ENCODE measurements at places on chromosomes 11 and 22.

DNA sequence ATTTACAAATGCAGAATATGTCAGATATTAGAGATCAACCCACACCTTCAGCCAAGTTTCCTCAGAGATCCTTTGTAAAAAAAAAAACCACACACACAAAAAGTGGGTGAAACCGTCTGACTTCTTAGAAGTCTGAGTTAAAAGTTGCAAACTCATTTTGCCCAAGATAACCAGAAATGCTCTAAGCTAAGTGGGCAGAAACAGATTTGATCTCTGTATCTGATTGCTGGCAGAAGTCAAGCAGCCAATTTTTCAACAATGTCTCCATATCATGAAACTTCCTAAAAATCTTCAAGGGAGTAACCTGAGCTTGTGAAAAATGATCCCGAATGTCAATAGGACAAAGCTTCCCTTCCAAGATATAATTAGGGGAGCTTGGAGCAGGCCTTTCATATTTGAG, 28.6 kb upstream of the ATXN10 start:
- no peak for DNase-seq

- DNase-seq, result no peak
Measured at GRCh38 chr11:108534274-108534882, 36.2 kb upstream of the POGLUT3 start.

DNA sequence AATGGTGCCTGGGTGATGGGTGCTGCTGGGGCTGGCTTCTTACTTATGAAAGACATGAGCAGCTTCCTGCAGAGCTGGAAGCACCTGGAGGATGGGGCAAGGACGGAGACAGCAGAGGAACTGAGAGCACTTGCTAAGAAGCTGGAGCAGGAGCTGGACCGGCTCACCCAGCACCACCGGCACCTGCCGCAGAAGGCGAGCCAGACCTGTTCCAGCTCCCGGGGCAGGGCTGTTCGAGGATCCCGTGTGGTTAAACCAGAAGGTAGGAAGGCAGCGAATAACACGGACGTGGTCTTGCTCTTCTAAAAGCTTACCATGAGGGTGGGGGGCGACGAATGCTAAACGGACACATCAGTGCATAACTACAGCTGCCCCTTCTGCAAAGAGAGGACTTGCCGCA, 9.3 kb downstream of the APOL5 start:
- no peak for DNase-seq

GRCh38 chr11:96112192-96113128, 188.6 kb upstream of the MTMR2 start:
- DNase-seq, result no peak

GRCh38 chr11:106828576-106828975, 189.7 kb downstream of the GUCY1A2 start:
- no peak for DNase-seq

DNA sequence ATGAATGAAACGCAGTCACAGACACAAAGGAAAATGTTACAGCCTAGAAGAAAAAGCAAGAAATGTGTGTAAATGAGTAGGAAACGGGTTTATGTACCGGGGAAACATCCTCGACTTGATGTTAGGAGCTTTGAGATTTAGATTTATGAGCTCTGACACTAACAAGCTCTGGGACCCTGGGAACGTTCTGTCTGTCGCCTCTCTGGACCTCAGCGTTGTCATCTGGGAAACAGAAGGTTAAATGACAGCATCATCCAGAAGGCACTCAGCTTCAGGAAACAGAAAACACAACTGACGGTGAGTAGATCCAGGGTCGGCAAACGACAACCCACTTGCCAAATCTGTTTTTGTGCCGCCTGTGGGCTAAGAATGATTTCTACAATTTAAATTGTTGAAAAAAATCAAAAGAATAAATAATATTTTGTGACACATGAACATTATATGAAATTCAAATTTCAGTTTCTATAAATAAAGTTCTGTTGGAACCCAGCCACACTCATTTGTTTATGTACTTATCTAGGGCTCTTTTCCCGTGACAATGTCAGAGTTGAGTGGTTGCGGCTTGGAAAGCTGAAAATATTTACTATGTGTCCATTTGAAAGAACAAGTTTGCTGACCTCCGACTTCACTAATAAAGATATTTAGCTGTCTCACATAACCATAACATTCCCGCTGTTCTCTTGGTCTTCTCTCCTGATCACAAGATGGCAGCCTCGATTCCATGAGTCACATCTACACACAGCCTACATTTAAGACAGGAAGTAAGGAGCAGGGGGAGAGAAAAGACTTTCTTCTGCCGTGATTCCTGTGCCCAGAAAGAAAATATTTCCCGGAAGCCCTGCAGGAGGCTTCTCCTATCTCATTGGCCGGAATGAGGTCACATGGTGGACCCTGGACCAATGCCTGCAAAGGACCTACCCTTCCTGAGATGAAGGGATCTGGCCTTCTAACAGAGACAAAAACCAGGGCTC, 47.1 kb upstream of the SYT13 start:
- DNase-seq, result peak; percentile 83
